ENCODE measurements at places on chromosomes 7 and 10.

- DNase-seq, result no peak
Observed at GRCh38 chr10:78712147-78712546, 356.6 kb upstream of the ZMIZ1 start.

DNA sequence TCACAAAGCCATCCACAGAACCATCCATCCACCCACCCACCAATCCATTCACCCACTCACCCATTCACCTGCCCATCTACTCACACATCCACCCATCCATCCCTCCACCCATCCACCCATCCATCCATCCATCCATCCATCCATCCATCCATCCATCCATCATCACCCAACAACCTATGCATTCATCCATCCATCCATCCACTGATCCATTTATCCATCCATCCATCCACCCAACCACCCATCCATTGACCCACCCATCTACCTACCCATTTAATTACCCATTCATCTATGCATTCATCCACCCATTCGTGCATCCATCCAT lies 5.4 kb downstream of the TMEM270 start:
- no peak for DNase-seq

- no peak for DNase-seq
Observed at GRCh38 chr7:94763268-94763667, 107.3 kb upstream of the SGCE start.

DNA sequence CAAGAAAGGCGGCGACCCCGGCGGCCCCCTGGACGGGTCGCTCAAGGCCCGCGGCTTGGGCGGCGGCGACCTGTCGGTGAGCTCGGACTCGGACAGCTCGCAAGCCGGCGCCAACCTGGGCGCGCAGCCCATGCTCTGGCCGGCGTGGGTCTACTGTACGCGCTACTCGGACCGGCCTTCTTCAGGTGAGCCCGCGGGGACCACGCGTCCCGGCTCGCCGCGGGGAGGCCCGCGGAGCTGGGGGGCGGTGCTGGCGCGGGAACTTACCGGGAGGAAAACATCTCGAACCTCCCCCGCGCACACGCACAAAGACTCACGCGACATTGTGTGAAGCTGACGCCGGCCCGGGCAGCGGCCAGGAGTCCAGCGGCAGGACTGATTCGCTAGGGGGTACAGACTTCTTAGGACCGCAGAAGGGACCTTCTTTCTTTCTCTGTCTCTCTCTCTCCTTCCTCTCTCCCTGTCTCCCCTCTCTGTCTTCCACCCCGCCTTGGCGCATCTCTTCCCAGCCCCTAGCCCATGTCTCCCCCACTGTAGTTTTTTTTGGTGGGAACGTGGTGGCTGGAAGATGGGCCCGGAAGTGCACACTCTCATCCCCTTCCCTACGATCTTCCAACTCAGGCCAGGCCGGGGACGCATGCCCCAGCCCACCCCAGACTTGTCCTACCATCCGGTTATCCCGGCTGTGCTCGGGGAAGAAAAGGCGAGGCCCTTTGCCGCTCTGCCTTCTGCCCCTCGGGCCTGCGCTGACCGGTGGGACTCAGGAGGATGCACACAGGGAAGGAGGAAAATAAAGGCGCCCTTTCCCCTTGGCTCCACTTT lies 1.2 kb downstream of the EN2 start:
- DNase-seq, result no peak

GRCh38 chr10:51048792-51049191 lies 25.5 kb upstream of the PRKG1 start:
- no peak for DNase-seq

- DNase-seq, result peak; percentile 92
Observed at GRCh38 chr10:110323503-110323902, 18.8 kb upstream of the SMNDC1 start.

DNA sequence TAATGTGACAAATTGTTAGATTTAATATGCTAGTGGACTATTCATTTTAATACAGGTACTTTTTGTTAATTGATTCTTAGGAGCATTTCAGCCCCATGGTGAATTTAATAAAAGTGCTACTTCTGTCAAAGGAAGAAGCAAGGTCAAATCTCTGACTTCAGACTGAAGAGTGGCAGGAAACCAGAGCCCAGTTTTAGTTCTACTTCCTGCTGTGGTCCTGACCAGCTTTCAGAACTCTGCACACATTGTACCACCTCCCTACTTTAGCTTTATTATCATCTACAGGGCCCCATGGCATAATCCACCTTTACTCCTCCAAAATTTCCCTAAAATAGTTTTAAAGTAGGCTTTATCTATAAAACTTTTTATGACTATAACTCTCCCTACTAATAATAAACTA lies 33.7 kb downstream of the CTTNBP2 start:
- DNase-seq, result no peak

DNA sequence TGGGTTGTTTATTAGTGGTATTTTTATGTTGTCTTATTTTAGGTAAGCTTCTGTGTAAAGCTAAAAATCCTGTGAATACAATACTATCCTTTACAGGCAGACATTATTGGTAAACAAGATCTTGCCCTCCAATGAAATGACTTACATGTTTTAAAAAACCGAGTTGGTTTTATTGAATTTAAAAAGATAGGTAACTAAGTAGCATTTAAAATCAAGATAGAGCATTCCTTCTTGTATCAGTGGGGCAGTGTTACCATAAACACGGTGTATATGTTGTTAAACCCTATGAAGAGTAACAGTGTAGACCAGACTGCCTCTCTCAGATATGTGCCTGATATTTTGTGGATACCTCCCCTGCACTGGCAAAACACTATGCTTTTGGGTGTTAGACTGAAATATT lies 81.0 kb downstream of the SNX10 start:
- no peak for DNase-seq

DNA sequence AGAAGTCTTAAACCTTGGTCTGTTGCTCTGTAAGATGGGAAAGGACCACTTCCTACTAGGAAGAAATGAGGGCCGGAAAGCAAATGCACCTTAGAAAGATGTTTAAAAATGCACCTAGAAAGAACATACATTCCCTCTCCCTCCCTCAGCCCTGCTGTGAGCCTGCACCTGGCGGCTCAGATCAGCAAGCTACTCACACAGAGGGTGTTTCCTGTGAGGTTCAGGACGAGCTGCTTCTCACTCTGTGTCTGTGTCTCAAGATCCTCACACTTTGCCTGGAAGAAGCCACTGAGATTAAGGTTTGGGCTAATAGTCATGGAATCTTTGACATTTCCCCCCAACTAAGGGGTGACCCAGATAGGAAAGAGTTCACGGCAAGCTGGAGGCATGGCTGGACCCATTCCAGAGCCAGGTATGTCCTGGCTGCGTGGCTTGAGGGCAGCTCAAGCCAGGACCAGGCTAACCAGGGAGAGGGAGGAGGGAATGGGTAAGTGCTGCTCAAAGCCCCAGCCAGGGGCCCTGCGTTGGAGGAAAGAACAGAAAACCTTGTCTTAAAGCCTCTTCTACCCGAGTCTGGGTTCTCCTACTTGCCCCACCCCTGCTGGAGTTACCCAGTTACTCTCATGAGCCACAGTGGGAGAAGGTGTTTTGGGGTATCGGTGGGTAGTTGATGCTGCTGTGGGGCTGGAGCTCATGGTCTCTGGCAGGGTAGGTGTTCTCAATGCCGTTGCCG lies 47.5 kb downstream of the PODXL start:
- no peak for DNase-seq

DNA sequence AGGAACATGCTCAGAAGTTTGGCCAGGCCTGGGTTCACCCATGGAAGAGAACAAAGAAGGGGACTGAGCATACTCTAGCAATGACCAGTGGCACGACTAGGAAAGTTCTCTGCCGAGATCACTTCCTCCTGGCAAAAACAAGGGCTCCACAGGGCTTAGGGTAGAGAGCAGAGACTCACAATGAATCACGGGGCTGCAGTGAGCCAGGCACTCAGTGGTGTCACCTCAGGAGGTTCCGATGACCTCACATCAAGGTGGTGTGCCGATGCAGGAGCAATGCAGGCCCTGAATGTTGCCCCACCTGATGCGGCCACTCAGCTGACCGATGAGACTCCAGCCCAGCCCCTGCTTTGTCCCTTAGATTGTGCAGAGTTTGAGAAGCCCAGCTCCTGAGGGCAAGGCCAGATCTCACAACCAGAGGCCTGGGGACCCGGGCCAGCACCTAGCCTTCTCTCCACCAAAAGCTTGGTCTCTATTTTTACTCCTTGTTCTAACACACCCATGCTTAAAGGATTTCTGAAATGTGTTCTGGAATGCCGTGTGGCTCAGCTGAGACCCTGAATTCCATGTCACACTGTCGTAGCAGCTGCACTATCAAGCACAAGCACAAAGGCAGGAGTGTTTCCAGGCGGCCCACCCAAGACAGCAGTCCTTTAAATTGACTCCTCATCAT lies 60.9 kb downstream of the COBL start:
- peak; percentile 59 for DNase-seq

DNA sequence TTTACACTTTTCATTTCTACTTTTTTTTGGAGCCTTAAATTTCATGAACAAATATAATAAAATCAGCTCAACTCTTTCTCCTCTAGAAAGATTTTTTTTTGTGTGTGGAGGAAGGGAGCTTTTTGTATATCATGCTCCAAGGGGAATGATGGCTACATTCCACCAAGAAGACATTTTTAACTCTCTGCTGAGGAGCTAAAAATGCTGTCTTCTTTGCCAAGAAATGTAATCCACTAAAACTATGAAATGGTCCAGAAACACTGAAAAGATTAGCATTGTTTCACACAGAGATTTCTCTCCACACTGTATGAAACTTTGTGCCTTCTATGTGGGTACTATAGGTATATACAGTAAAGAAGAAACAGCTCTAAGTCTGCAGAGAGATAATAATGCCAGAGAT lies 74.1 kb upstream of the ANK3 start:
- DNase-seq, result no peak

DNA sequence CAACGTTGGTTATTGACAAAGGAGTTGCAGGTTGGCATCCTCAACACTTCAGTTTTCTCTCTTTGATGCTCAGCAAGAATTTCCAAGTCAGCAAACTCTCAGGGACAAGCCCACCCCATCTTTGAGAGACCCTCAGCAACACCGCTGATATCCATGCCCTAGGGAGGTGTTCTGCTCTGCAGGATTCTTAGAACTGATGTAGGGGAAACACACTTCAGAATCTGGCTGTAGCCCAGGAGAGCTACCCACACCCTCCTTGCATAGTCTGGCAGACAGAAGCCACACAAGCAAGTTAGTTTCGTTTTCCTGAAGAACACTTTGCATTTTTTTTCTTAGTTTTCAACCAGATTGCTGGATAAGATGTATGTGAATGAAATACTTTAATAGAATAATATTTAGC lies 822 bp downstream of the SAMD9L start:
- DNase-seq, result peak; percentile 26

DNA sequence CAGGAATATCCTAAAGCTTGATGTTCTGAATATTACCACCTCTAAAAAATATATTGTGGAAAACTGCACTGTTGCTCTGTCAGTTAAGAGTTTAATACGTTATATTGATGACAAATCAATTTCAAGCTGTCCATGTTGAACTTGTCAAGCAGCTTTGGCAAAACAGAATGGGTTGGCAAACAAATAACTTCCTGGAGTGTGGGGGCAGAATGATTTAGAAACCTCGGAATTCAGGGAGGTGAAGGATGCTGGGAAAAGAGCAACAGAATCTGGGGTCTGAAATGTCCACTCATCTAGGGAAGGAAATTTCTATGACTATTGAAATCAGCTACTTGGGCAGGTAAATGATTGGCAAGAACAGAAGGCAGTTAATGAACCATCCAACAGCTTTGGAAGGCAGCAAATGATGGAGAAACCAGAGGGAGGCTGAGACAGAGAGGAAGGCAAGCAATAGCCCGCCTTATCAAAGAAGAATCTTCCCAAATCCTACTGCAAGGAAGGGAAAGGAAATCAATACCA lies 95.1 kb upstream of the PALS2 start:
- no peak for DNase-seq

DNA sequence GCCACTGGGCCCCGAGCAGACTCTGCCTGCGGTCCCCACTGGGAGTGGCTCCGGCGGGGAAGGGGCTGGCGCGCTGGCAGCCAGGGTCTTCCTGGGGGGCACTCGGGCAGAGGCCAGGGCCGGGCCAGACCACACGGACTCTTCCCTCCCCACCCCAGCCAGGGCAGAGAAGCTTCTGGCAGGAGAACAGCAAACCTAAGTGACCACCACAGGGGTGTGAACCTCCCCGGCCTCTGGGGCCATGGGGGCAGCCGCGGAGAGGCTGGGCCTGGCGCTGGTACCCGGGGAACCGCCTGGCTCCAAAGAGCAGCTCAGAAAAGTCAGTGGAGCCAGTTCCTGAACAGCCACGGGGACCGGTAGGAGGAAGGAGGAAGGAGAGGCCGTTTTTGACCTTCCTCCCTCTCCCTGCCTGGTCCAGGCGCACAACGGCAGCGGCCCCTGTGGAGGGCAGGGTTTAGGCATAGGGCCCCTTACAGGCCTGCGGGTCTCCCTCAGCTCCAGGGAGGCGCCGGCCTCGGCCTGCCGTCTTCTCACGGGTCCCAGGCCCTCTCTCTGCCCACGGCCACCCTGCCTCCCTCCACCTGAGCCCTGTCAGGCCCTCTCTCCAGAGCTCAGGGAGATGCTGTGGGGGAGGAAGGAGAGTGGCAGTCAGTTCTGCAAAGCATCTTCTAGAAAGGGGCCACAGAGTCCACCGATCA lies 51.8 kb downstream of the TMEM209 start:
- DNase-seq, result no peak
